ENCODE measurements at places on chromosomes 3 and 15.

DNA sequence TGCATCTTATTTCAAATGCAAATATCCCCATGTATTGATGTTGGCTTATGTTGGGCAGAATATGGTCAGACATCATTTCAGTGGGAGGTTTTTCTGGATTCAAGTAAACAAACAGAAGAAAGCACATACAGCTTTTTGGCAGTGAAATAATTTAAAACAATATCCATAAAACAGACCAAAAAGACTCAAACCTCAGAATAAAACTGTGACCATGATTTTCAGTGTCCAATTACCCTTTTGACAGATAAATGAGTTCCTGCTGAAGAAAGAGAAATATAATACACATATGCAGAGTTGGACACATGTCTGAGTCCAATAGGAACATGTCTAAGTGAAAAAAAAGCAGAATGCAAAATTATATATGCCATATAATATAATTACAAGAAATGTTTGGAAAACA, 39.1 kb downstream of the PXK start:
- no peak for DNase-seq

DNA sequence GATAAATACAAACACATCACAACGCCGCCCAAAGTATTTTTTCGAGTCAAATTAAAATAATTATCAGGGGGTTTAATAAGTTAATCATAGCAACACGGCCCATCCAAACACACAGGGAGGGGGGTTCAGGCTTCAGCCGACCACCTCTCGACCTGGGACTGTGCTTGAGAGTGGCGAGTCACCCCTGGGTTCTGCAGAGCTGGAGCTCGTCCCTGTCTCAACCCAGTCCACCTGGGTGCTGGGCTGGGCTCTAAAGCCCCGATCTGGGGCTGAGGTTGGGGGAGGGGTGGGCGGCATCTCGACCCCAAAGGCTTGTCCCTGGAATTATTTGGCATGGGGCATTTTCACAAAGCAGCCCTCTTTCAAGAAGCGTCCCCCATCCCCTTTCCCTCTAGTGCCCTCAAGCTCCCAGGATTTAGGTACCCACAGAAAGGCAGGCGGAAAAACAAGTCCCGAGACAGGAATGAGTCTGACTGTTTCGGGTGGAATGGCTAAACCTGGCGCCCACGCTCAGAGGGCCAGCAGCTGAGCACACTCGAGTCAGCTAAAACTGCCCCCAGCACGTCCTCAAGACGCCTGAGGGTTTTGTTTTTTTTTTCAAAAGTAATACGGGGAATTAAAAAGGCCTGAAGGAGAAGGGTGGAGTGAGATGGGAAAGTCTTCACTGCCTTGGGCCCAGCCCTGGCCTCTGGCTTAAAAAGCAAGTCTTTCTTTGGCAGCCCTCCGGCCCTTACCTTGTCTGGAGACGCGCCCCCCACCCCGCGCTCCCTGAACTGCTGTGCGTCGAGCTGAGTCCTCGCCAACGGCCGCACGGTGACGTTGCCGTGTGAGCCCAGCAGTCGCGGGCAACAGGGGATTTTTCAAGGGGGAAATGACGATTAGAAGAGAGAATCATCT, 32.5 kb downstream of the NR2F2 start:
- DNase-seq = no peak

DNA sequence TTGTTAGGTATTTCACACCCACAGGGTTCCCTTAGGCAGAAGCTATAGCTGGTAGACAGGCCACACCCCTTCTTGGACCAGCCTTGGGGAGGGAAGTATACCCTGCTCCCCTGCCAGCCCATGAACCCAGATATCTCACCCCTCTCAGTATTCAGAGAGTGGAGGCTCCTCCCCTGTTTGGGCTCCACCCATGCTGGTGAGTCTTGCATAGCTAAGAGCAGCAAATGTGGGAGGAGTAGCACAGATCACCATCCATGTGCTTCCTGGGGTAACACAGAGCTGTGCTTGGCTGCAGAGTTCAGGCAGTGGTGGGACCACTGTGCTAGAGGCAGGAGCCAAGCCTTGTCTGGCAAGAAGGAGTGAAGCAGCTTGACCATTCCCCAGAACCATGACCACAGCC, 427.2 kb downstream of the ZIC1 start:
- DNase-seq = no peak

DNA sequence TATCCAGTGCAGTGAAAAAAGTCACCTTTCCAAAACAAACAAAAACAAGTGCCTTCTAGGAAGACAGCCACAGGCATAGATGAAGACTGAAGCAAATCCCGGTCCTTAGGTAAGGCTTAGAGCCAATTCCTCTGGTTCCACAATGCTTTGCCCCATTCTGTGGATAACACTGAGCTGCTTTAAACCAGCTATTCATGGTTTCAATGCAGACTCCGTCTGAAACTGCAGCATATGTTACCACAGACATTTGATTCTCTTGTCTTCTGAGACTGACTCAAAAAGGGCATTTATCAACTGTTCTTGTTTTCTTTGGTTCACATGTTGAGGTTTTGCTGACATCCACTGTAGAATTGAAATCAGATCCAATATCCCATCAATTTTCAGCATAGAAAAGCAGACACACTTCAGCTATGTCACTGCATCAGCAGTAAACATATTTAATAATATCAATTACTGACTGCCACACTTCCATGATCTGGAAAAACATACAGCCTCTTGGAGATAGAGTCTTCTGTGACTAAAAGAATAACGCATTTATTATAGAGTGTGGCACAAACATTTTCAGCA, 659.3 kb downstream of the ROBO2 start:
- no peak for DNase-seq

GRCh38 chr3:171335559-171335958, 124.6 kb downstream of the TNIK start:
- DNase-seq = no peak

Measured in memory B cell (primary cell).